Activated CD4-positive, alpha-beta T cell treated with anti-CD3 and anti-CD28 coated beads for 48 hours (primary cell): ENCODE measurements at places on chromosomes 1 and 21.

- no peak for DNase-seq
Observed at GRCh38 chr1:180166436-180166800, 11.7 kb downstream of the QSOX1 start.

- DNase-seq = no peak
Observed at GRCh38 chr1:232045139-232045994, 418.8 kb downstream of the DISC1 start.

DNA sequence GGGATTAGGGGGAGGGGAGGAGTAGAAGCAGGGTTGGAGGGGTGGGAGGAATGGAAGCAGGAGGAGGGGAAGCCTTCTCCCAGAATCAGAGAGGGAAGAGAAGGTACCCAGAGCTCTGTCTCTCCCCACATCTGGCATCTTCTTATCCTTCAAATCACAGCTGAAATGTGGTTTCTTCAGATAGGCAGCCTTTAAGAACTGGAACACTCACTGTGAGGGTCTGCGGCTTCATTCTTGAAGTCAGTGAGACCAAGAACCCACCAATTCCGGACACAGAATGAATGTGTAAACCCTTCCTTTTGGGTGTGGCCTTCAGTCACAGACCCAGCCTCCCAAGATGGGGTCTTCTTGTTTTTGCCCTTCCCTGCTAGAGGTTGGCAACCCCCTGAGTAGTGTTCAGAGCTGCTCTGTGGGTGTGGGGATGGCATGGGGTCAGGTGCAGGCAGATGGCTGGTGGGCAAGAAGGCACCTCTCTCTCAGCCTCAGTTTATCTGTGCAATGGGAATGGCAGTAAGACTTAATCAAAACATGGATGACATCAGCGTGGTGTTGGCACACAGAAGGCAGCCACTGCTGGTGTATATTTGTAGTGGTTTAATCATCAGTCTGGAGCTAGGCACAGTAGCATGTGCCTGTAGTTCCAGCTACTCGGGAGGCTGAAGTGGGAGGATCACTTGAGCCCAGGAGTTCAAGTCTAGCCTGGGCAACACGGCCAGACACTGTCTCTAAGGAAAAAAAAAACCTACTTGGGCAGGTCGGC, 7.2 kb downstream of the FAAH start:
- no peak for DNase-seq

DNA sequence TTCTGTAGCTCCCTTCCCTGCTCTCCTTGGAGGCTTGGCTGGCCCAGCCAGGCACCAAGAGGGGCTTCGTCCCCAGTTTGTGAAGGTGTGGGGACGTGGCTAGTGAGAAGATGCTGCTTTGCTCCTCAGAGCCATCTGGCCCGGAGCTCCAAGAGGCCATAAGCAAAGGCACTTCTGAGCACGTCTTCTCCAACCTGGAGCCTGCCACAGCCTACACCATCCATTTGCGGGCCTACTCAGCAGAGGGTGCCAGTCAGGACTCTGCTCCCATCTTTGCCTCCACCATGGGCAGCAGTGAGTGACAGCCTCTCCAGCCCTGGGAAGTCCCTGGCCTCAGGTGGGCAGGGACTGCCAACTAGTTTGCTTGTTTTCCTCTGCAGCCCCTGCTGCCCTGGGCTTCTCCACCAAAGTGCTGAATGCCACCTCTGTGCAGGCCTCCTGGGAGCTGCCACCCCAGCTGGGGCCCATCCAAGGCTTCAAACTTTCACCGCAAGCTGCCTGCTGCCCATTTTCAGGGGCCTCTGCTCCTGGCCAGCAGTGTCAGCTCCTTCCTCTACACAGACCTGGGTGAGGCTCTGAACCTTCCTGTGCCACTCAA, 25.9 kb downstream of the SLC27A3 start:
- no peak for DNase-seq

DNA sequence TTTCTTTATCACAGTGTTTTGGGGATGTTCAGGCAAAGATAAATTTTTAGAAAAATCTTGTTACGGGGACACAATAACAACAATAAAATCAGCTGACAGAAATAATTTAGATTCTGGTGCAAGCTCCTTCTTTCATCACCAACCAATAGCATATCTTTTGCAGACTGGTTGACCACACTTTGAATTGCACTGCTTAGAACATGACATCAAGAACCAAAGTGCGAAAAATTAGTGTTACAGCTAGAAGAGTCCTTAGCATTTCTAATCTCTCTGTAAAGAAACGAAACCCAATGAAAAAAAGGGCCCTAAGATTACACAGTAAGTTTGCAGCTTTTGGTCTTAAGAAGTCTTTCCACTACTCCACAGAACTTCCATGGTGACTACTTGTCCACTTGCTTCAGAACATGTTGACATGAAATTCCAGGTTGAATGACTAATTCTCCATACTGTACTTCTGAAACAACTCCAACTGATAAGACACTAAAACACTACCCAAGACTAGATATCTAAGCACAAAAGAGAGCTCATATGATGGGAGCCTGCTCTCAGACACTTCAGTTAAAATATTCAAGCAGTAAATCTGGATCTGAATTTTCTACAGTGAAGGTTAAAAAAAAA, 31.3 kb downstream of the XKR8 start:
- DNase-seq = no peak

- DNase-seq = no peak
Observed at GRCh38 chr1:160048335-160048734, 16.5 kb upstream of the PIGM start.

DNA sequence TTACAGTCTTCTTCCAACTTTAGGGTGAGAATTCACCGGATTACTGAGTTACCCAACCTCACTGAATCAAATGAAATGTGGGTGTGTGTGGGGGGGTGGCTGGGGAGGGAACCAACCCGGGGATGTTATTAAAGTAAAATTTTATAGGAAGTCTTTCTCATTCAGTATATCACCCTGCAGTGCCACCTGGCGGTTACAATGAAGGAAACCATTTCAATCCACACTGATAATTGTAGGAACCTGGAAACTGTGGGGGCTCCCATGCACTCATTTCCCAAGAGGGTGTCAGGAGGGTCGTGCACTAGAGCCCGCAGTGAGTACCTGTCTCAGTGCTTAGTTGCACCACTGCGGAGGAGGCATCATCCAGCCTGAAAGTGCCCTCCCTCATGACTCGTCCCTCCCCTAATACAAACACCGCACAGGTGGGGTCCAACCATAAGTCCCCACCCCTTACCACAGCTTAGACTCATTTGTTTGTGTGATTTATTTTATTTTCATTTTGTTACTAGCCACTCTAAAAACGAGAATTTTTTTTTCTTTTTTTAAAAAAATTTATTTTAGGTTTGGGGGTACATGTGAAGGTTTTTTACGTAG, 29.1 kb upstream of the IGSF5 start:
- peak; percentile 64 for DNase-seq

GRCh38 chr1:60911966-60912697, 170.2 kb upstream of the NFIA start:
- DNase-seq = no peak

GRCh38 chr1:111792249-111792648, 36.5 kb downstream of the DDX20 start:
- DNase-seq = no peak

DNA sequence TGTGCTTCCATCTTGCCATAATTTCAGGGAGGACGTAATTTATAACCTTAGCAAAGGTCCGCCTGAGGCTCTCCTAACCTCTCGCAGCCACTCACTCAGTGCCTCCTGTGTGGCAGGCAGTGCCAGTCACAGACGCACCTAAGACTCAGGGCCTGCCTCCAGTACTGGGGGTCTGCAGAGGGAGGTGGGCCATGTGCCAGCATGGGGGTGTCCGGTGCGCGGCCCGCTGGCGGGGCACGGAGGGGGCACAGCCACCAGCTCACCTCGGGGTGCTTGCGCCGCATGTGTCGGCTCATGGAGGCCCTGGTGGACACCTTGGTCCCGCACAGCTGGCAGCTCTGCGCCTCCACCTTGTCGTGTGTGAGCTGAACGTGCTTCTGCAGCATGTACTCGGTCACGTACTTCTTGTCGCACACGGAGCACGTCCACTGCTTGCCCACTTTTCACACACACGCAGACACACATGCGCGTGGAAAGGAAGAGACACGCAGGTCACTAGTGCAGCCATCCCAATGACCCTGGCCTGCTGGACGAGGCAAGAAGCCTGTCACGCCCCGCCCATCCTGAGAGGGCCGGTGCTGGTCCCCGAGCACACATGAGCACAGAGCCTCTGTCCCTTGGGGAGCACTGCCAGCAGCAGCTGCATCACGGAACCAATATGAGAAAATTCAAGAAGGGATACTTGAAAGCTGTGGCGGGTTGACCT, 43.2 kb upstream of the RIPK4 start:
- DNase-seq = no peak

DNA sequence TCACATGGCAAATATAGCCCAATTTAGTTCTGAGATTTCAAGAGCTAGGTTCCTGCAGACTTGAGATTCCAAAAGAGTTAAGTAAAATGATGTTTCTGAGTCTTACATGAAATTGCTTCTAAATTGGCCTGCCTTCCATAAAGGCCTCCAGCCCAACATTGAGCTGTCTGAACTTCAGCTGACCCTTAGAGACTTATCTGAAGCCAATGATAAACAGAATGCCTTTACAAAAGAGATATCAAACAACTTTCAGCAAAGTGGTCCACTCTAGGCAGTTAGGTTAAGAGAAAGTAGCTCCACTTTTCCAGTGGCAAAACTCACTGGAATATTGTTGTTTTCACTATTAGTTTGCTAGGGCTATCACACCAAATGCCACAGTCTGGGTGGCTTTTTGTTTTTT, 6.3 kb upstream of the RC3H1 start:
- DNase-seq = no peak

DNA sequence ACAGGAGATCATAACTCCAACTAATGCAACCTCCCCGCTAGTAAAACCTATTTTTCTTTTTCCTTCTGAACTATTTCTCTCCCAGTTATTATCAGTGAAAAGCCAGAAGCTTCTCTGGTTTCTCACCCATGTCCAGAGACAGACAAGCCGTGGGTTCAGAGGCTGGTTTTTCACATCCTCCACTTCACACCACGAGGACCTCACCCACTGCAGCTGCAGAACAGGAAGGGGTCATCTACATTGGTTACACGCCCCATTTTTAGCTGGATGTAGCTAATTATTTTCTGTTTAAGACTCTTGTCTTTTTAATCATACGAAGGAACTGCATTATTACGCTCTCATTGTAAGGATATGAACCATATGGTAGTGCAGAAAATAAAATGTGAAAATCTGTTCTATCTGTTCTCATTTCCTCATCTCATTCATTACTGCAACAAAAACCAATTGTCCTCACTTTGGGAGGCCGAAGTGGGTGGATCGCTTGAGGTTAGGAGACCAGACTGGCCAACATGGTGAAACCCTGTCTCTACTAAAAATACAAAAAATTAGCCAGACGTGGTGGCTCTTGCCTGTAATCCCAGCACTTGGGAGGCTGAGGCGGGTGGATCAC, 39.1 kb upstream of the CLDN14 start:
- DNase-seq = no peak

DNA sequence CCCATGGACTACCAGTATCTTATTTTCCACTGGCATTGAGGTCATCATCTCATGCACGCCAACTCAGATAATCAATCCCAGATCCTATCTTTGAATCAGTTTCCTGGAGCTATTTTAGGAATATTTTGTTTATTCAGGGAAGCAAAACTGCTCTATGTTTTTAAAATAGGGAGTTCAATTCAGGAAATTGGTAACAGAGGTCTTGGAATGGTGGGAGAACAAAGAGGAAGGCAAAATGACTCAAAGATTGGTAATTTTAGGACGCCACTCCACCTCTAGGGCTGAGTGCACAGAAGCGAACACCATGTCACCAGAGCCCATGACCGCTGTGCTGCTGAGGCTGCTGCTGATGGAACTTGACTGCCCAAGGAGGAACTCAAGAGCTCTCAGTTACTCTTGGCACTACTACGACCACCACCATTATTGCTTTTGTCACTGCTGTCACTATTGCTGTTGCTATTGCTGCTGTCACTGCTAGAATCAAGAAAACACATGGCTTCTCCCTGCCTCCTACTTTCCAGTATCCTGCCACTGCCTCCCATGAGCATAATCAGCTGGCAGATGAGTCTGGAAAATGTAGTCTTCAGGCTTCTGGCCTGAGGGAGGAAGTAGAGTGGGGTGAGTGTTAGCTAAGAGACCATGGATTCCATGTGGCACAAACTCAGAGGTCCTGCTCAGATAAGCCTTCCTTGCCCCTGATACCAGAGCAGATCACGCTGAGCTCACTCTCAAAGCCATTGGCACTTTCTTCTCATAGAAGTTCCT, 71.6 kb upstream of the CNIH3 start:
- no peak for DNase-seq

GRCh38 chr21:27329255-27329851, 362.5 kb upstream of the ADAMTS5 start:
- DNase-seq = no peak

- DNase-seq = no peak
Observed at GRCh38 chr1:193221651-193222050, 35.2 kb upstream of the B3GALT2 start.

GRCh38 chr1:223200903-223201302, 57.9 kb upstream of the TLR5 start:
- DNase-seq = no peak

- DNase-seq = peak; percentile 49
Observed at GRCh38 chr1:19257178-19257914, 5.7 kb downstream of the MRTO4 start.

- no peak for DNase-seq
Observed at GRCh38 chr1:88662723-88663122, 21.4 kb upstream of the PKN2 start.

GRCh38 chr1:57163325-57163724, 197.5 kb upstream of the C8B start:
- DNase-seq = peak; percentile 17

- DNase-seq = no peak
Observed at GRCh38 chr1:204711947-204712701, 26.6 kb upstream of the LRRN2 start.

DNA sequence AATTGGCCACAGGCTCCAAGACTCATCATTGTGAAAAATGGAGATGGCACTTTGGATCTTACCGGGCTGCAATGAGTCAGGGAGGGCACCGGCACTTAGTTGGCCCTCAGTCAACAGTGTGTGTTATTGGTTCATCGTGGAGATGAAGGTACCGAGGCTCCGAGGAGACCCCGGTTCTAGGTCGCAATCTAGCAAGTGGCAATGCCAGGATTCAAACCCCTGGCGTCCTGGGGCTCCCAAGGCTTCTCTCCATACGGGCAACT, 49.0 kb upstream of the ACOT11 start:
- no peak for DNase-seq

DNA sequence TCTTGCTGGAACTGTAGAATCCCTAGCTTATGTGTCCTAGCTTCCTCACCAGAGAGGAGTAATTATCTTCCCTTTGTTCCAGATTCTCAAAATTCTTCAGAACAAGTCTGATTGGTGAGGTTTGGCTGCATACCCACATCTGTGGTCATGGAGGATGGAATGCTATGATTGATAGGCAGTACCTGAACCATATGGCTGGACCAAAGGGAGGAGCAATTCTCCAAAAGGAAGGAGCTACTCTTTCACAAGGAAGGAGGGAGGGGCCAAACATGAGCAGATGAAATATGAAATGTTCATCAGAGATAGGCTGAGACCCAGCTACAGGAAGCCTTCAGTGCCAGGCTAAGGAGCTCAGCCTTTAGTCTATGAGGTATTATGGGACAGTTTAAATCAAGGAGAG, 5.0 kb upstream of the RNF19B start:
- DNase-seq = no peak

- DNase-seq = no peak
Observed at GRCh38 chr1:212485913-212486618, 53.3 kb downstream of the NENF start.
